ENCODE measurements at places on chromosomes 6 and 20.

GRCh38 chr6:3316331-3316730, 57.6 kb downstream of the PSMG4 start:
- no peak for DNase-seq

- no peak for DNase-seq
These were observed 91.7 kb upstream of the PDE7B start for GRCh38 chr6:135759831-135760230.

DNA sequence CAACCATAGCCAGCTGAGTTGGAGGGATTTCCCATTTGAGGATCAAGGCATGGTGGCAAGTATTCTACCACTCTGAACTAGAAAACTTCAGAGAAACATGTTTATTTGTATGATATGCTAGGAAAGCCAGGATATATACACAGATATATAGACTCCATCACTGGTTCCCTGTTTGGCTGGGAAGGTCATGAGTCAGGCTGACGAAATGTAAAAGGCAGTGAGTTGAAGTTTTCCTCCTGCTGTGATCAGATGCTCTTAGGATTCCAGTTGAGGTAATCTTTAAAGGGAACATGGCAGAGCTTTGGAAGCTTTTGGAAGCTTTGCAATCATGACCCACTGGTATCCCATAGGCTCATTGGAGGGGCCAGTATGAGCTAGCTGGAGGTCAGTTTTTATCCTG, 1369.1 kb downstream of the EPHA7 start:
- DNase-seq: no peak

GRCh38 chr6:7115543-7116231, 7.9 kb downstream of the RREB1 start:
- no peak for DNase-seq

DNA sequence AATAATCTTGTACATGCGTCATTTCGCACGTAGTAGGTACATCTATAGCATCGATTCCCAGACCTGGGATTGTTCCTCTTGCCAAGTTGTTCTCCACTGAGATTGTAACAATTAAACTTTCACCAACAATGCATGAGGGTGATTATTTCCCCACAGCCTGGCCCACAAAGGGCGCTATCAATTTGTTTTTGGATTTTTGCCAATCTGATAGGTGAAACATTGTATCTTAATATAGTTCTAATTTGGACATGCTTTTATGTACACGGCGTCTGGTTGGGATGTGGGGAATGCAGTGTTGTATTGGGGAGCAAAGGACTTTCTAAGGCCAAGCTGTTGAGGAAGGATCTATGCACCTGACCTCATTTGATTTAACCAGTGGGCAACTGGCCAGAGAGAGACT, 59.5 kb downstream of the VEGFA start:
- DNase-seq: no peak

- no peak for DNase-seq
These were observed 420.1 kb upstream of the BTBD3 start for GRCh38 chr20:11497545-11497944.

- DNase-seq: no peak
These were observed 18.4 kb upstream of the IFNGR1 start for GRCh38 chr6:137237413-137238170.

DNA sequence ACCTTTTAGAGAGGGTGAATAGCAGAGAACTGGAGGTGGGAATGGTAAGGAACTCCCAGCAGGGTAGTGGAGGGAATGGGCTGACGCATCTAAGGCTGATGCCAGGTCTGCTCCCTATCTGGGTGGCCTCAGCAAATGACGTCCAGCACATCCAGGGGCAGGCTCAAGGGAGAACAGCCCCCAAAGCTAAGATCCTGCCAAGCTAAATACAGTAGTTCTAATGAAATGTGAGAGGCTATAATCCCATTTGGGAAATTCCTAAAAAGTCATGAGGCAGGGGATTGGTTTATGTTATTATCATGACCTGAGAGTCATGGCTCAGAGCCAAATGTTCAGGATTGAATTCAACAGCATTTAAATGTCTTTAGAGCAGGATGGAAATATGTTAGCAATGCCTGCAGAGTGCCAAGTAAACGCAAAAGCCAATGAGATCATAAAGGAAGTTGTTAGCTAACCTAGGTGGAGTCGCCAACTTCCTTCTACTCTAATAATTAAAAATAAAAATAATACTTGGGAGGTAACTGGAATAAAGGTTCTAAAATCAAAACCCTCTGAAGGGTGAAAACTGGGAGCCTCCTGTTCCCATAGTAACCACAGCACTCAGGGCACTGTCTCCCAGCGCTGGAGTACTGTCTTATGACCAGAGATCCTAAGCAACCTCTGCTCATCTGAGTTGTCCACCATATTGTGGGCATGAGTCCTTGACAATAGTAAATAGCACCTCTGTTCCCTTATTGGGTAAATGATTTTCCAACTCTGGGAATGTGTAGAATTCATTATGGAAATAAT, 34.8 kb downstream of the IYD start:
- DNase-seq: no peak

GRCh38 chr6:124974771-124975377, 12.6 kb downstream of the RNF217 start:
- DNase-seq: no peak

DNA sequence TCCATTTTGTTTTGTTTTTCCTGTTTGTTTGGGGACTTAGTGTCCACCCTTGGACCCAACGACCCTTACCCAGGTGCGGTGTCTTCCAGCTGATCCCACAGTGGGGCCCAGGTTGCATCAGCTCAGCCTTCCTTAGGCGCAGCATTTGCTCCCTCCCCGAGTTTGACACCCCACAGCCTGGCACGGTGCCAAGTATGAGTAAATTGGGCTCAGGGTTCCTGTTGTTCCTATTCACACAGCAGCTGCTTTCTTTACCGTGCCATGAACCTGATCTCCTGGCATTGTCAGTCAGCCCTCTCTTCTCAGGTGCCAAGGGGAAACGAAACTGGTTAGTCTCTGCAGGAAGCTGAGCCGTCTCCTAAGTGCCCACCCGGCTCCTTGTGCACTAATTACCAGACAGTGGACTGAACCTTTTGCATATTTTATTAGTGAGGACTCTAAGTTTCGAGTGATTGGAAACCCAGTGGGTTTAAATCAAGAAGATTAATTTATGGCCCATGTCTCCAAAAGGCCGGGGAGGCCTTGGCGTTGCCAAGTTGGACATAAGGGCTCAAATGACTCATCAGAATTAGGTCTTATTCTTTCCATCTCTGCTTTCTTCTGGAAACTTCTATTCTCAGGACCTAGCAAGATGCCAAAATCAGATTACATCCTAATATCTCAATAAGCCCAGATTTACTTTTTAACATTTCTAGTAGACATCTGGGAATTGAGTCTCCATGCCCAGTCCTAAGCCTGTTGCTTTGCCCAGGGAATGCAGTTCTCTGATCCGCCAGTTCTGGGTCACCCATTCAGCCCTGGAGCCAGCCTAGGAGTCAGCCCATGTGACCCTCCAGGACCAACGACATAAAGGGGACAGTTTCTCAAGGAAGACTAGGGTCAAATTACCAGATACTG, 68.8 kb downstream of the TSHZ2 start:
- DNase-seq: no peak

DNA sequence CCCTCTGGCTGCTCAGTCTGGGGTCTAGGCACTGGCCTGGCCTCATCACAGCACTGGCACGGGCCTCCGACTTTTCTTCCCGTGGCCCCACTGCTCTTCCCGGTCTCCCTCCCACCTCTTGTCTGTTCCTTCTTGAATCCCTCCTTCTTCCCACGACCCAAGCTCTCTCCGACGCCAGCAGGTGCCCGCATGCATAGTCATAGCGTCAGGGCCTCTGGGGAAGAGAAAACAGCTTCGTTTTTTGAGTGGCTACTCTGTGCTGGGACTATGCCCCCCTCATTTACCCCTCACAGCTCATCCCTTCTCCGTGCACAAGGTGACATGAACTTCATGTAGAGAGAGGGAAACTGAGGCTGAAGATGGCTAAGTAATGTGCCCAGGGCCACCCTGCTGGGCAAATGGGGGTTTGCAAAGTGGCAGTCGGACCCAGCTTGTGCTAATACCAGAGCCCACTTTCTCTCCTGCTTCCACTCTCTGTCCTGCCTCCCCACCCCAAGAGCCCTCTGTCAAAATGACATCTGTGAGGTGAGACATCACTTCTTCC, 59.2 kb downstream of the SYNJ2 start:
- DNase-seq: no peak

- DNase-seq: no peak
These were observed 185.2 kb upstream of the EXOC2 start for GRCh38 chr6:878179-878578.

- DNase-seq: no peak
These were observed 56.0 kb downstream of the IRF4 start for GRCh38 chr6:447381-448165.

DNA sequence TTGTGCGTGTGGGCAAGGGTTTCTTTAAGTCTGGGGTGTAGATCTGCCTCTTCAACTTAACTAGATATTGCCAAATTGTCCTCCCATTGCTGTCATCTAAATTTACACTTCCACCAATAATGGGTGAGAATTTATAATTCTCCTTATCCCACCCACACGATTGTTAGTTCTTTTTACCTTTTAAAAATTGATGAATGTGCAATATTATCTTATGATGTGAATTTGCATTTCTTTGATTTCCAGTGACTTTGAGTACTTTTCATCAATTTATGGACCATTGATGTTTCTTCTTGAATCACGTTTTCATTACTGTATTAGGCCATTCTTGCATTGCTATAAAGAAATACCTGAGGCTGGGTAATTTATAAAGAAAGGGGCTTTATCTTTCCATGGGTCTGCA, 17.2 kb upstream of the TPD52L1 start:
- DNase-seq: no peak

DNA sequence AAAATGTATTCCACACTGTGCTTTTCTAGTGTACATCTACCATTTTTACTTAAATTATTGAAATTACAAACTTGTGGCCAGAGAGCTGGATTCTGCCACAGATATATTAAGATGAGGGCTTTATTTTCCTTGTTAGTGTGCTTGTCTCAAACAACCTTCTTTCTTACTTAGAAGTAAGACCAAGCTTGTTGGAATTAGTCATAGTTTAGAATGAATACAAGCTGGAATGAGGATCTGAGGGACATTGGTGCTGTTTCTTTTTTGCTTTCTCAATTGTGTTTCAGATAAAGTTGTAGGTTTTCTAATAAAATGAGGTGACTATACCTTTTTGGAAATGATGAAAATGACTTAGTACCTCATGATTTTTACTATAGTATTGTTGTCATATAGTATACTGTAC, 40.3 kb downstream of the UBR2 start:
- DNase-seq: no peak

GRCh38 chr6:126440923-126441322, 101.0 kb downstream of the CENPW start:
- no peak for DNase-seq

GRCh38 chr6:2891768-2892170, 11.3 kb downstream of the SERPINB9 start:
- no peak for DNase-seq

- no peak for DNase-seq
These were observed 156.6 kb downstream of the KLHL32 start for GRCh38 chr6:97081010-97081590.

DNA sequence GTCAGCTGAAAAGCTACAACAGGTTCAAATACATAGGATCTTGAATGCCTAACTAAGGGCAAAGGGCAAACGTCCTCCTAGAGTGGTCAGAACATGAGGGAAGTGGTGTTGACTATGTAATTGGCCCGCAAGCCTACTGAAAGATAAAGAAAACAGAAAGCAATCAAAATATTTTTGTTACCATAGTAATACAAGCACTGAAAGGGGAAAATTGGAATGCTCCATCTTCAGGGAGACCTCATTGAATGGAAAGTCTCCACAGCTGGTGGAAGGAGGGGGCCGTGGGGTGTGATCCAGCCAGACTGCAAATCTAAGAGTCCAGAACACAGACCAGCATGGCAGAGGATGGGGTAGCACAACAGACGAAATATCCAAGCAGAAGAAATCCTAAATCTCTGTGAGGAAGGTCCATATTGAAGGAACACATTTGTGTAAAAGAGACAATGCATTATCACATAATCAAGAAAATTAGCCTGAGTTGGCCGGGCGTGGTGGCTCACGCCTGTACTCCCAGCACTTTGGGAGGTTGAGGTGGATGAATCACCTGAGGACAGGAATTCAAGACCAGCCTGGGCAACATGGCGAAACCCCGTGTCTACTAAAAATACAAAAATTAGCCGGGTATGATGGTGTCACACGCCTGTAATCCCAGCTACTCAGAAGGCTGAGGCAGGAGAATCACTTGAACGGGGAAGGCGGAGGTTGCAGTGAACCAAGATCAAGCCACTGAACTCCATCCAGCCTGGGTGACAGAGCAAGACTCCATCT, 39.5 kb downstream of the MTFR2 start:
- no peak for DNase-seq

- no peak for DNase-seq
These were observed 35.5 kb downstream of the PPP1R16B start for GRCh38 chr20:38840894-38841470.

- no peak for DNase-seq
These were observed 65.6 kb downstream of the TMEM200A start for GRCh38 chr6:130431346-130431852.

- DNase-seq: no peak
These were observed 331.1 kb upstream of the HSF2 start for GRCh38 chr6:122068291-122068769.

- DNase-seq: no peak
These were observed 7.0 kb downstream of the PNPLA1 start for GRCh38 chr6:36276581-36277536.

DNA sequence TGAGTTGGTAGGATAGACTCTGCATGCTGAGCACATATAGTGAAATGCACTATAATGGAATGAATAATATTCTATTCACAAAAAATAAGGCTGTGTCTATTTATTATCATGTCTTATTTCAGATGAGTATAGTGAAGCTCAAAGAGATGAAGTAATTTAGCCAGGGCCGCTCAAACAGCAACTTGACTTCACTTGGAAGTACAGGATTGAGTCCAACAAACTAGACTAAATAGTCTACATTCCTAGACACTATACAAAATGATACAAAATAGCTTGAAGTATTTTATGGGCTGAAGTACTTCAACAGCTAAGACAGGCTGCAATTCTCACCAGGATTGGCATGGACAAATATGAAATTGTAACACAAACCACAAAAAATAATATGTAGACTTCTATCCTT, 144.5 kb upstream of the DST start:
- no peak for DNase-seq

GRCh38 chr20:36064658-36065426, 89.7 kb upstream of the EPB41L1 start:
- DNase-seq: peak; percentile 87

All from hematopoietic multipotent progenitor cell treated with erythropoietin and hydrocortisone succinate and interleukin-3 and kit ligand, for 15 days (in vitro differentiated cells).